SJSA1 (cell line): ENCODE measurements at places on chromosomes 12 and 14.
A peak's percentile ranks its signal among the peaks of the same experiment; 100 is the strongest.

DNA sequence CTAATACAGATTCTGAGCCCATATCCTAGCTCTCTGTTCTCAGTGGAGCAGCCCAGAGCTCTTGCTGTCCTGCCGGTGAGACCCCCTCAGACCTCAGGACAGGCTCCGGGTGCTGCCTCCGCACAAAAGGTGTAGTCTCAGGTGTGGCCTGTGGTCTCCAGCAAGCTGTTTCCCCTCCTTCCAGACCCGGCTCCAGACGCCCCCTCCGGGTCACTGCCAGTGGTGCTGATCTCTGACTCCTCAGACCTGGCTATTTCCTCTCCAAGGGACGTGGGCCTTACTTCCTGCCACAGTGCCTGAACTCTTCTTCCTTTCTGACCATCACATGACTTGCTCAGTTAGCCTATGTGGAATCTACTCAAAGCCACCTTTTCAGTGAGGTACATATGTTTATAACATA lies 337.5 kb downstream of the GLT1D1 start:
- no peak for DNase-seq

GRCh38 chr14:65792208-65792905 lies 379.8 kb downstream of the FUT8 start:
- DNase-seq: no peak

DNA sequence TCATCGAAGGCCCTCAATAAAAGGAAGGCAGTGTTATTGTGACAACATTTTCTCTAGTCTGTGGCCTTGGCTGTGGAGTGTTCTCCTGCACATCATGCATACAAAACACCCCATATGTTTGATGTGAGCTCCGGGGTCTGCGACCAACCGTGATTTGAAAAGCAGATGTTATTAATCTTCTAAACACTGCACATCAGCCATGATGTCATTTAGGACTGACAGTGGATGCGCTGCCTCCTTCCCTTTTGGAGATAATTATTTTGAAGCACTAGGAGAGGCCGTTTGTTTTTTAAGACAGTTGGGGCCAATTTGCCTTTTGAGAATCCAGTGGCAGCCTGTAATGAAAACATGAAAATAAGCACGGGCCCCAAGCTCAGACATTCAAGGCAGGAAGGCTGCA lies 1041.6 kb downstream of the BCL11B start:
- DNase-seq: no peak

DNA sequence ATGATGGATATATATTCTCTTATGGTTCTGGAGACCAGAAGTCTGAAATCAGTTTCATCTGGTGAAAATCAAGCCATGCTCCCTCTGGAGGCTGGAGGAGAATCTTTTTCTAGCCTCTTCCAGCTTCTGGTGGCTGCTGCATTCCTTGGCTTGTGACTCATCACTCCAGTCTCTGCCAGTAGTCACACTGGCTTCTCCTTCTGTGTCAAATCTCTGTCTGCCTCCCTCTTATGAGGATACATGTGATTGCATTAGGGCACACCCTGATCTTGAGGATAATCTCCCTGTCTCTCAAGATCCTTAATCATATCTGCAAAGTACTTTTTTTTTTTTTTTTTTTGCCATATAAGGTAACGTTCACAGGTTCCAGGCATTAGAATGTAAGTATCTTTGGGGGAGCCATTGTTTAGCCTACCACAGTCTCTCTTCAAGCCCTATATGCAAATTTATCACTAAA lies 17.7 kb downstream of the DNAL1 start:
- DNase-seq: peak; percentile 70

DNA sequence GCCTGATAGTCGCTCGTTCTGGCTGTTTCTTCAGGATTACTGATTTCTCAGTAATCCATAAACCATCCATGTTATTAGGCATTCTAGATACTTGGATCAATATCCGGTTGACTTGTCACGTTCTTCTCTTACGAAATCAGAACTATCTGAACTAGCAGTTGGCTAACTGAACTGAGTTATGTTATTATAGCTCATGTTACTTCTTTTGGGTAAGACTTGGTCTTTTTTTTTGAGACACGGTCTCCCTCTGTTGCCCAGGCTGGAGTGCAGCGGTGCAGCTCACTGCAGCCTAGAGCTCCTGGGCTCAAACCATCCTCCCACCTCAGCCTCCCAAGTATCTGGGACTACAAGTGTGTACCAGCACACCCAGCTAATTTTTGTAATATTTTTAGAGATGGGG lies 178.6 kb downstream of the PRKCH start:
- DNase-seq: no peak

DNA sequence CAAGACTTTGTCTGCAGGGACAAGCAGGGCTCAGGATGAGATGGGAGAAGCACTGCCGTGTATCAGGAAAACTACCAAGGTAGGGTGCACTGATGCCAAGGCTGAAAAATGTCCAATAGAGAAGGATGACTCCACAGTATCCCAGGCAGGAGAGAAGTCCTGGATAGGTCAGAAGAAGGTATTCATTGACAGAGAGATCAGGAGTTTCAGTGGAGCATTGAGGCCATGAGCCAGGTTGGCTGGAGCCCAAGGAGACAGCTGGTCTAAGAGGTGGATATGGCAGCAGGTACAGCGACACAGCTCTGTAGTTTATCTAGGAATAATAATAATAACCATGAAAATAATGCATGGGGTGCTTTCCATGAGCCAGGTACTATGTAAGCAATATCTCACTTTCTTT lies 180.9 kb downstream of the EXOC5 start:
- DNase-seq: no peak

DNA sequence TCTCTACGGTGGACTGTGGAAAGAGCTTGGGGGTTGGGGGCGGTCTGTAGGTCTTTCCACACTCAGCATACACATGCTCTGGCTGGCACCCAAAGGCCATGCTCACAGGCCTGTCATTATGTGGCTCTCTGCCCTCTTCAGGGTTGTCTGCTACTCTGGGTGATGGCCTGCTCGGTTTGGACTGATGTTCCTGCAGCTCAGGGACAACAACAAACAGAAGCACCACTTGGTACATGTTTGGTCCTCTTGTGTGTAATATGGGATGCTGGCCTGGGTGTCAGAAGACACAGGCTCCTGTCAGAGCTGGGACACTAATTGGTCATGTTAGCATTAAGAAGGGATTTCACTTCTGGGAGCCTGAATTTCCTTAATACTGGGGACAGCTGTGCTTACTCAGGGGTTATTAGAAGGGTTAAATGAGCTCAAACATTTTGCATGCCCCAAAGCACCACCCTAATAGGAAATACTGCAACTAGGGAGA lies 32.7 kb upstream of the SELPLG start:
- no peak for DNase-seq

DNA sequence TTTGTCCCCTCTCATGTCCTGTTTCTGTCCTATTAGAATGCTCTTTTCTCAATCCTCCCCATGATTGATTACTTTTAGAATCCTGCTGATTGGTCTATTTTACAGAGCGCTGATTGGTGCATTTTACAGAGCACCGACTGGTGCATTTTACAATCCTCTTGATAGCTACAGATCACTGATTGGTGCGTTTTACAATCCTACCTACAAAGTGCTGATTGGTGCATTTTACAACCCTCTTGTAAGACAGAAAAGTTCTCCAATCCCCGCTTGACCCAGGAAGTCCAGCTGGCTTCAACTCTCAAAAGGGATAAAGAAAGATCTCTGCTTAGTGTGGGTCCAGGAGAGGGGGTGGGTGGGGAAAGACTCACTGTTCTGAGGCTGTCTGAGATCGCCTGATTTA lies 71.3 kb downstream of the DHRS2 start:
- no peak for DNase-seq

GRCh38 chr12:16300122-16300521 lies 22.6 kb upstream of the SLC15A5 start:
- no peak for DNase-seq

GRCh38 chr14:52380294-52380693 lies 66.2 kb downstream of the PTGER2 start:
- DNase-seq: no peak

DNA sequence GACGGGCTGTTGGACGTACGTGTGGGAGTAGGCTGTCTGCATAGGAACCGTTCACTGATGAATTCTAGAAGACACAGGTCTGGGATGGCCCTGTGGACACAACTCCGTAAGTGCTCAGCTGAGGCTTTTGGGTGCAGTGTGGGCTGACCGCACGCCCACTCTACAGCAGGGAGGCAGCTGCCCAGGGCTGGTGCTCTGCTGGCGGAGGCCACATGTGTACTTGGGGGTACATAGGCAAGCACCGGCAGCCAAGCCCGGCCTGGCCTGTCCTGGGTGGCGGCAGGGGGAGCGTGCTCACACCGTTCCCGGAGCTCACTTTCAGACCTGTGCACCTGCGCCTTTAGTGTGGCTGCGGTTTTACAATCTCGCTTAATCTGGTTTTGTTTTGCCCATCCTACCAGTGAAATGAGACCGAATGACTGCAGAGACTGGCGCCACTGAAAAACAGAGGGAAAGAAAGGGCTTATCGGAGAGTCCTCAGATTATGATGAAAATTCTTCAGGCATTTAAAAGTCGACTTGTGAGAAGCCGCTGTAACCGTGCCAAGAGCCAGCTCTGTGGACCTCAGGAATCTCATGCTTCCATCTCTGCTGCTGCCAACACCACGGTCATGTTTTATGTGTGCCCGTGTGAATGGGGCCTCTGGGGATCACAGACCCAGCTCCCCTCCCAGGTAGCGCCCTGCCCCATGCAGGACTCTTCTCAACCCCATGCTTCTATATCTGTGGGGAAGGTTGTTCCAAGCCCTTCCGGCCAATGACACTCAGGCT lies 45.8 kb downstream of the SSH1 start:
- DNase-seq: no peak

DNA sequence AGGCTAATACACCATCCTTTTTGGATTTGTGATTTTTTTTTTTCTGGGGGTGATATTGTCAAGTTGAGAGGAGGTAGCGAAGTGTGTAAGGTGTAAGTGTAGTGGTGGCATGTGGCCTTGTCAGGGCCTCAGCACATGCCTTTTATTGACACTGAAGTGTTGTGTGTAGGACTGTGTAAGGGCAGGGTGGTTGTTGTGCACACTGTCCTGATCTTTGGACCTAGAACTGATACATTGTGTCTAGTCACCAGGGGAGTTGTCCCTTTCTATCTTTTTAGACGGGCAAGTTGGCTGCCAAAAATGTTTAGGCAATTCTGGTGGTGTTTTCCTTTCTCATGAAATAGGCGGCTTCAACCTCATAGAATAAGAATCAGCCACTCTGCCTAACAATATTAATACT lies 244.0 kb downstream of the NRXN3 start:
- DNase-seq: no peak

GRCh38 chr14:35287431-35288013 lies 4.7 kb upstream of the PSMA6 start:
- no peak for DNase-seq

DNA sequence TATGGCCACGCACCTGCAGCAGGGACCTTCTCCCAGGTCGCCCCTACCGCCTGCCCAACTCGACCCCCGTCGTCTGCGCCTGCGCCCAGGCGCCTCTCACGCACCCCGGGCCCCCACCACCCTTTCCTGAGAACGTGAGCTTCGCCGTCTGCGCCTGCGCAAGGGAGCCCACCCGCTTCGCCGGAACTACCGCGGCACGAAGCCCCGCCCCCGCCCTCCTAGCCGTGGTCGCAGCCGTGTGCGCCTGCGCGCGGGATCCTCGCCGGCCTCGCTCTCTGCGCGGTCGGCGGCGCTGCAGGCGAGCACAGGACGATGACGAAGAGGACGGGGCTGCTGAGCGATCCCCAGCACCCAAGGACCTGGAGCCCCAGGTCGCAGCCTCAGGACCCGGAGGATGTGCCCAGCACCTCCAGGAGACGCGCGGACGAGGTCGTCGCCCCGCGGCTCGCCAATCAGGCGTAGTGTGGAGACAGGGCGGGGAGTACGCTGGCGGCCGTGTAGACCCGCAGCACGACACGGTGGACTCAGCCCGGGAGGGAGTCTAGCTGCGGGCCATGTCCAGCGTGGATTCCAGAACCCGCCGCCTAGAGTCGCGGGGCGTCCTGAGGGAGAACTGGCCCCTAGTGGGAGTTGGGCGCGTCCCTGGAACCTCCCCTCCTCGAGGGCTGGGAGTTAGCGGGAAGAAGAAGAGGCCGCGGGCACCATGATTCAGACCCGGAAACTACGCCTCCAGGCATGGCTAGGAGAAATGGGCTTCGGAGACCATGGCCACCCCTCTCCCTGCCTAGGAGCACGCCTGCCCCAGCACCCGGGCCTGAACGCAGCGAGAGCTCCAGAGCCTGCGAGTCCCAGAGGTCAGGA lies 1120.8 kb upstream of the TMEM132C start:
- peak; percentile 84 for DNase-seq

GRCh38 chr14:21521501-21521900 lies 4.6 kb downstream of the SALL2 start:
- DNase-seq: no peak

DNA sequence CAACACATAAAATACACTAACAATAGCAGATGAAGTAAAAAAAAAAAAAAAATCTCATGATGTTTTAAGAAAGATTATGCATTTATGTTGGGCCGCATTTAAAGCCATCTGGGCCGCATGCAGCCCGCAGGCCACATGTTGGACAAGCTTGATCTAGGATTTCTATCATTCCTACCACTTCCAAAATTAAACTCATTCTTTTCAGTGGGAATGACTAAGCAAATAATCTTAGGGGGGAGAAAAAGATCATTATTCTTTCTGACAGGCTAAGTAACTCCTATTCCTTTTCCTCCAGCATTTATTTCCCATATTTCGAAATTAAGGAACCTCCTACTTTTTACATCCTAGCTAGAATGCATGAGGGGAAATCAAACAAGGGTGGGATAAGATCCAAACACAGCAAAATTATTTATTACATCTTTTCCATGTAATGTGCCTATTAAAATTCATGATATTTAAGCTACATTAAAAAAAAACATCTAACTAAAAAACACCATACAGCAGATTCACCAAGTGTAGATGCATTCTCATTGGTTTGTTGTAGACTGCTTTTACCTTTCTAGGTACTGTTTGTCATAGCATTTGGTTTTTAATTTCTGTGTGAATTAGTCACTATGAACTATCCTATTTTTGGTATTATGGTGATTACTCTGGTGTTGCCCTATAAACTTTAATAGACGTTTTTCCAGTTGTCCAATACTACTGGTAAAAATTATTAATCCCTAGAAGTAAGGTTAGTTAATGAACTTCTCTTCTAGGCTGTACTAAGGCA lies 76.1 kb downstream of the RASSF8 start:
- no peak for DNase-seq
